Hepatocyte (in vitro differentiated cells): ENCODE measurements at places on chromosomes 1 and 21.

DNA sequence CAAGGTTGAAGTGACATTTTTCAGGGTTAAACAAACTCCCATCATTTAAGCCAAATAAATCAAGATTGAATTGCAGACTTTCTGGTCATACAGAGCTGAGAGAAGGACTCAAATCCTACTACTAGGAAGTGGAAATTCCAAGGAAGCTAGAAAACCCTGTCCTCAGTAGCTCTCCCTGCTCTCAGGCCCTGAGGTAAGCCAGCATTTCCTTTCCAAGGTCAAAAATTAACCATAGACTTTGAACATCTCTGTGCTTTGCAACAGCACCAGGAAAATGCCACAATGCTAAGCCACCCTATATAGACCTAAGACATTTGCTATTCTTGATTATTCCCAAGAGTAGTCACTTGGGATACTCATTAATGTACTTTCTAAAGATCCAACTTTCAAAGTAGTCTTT lies 45.1 kb downstream of the LUZP1 start:
- no peak for DNase-seq

GRCh38 chr21:41425954-41426675 lies at the start of gene MX1:
Gene MX1, plus strand, starts transcription at chr21:41426239. Its CDS starts 5,832 bp downstream, at chr21:41432071.
- peak; percentile 81 for DNase-seq

- DNase-seq, result peak; percentile 84
Observed at GRCh38 chr1:84936116-84936810, 43.3 kb upstream of the LPAR3 start.

DNA sequence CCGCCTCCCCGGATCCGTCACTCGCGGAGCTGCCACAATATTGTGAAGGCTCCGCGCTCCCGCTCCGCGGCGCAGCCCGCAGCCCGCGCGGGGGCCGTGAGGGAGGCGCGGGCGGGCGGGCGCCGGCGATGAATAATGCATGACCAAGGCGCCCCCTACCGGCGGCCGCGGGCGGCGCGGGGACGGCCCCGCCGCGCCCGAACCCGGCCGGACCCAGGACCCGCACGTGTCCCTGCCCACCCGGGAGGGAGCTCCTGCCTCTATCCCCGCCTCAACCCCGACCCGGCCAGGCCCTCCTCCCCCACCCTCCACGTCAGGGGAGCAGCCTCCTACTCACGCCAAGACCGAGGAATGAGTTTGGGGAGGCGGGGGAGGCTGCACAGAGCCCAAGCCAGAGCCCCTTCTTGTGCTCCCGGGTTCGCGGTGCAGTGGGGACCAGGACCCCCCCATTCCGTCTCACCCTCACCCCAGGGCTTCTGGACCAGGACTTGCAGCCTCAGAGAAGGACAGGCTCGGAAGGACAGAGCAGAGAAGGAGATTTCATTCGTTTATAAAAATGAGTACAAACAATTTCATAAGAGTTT lies 70.8 kb upstream of the CASZ1 start:
- DNase-seq, result peak; percentile 86

GRCh38 chr1:193614817-193615216 lies 428.4 kb upstream of the B3GALT2 start:
- no peak for DNase-seq

DNA sequence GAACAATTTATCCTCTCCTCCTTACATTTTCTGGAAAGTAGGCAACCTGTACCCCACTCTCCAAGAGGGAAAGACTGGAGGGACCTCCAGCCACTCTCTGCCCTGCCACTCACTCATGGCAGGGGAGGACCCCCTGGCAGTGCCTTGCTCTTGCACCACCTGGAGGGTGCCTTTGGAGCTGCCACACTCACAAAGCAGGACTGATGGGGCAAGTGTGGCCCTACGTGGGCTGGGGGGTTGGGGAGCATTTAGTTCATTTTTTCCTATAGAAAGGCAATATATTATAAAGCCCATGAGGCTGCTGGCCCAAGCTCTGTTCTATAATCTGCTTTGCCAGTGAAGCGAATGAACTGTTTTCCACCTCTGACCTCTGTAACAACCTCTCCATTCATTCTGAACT lies 50.3 kb downstream of the GPR161 start:
- DNase-seq, result no peak

DNA sequence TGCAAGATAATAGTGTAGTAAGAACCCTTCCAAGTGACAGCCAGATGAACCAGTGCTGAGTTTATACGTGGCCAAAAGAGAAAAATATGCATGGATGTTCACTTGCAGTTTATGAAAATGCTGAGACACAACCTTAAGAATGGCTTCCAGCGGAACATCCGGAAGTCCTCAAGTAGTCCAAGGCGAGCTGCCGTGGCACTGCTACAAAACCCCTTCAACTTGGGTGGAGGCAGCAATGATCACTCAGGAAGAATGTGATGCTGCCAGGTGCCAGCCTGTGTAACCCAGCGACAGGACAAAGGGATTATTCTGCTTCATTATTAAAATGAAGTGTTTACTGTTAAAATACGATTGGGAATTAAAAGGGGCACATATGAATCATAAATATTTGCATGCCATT lies 179.6 kb downstream of the RUNX1 start:
- DNase-seq, result no peak

DNA sequence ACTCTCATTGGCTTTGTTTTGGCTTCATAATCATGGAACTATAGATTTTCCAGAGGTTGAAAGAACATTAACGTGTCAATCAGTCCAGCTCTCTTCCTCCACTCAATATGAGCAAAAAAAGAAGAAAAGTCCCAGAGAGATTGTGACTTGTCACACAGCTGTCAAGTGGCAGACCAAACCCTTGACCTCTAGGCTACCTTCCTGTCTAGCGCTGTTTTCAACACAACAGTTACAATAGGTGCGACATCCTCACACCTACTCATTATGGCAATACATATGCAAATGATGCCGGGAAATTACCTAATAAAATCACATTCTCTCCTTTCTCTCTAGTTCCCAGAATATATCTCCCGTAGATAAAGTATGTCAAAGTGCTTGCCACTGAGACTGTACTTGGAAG lies 1.1 kb downstream of the WARS2 start:
- DNase-seq, result peak; percentile 8

- no peak for DNase-seq
Observed at GRCh38 chr1:217079584-217079983, 356.4 kb upstream of the ESRRG start.
